ENCODE measurements at places on chromosomes 4 and X.

DNA sequence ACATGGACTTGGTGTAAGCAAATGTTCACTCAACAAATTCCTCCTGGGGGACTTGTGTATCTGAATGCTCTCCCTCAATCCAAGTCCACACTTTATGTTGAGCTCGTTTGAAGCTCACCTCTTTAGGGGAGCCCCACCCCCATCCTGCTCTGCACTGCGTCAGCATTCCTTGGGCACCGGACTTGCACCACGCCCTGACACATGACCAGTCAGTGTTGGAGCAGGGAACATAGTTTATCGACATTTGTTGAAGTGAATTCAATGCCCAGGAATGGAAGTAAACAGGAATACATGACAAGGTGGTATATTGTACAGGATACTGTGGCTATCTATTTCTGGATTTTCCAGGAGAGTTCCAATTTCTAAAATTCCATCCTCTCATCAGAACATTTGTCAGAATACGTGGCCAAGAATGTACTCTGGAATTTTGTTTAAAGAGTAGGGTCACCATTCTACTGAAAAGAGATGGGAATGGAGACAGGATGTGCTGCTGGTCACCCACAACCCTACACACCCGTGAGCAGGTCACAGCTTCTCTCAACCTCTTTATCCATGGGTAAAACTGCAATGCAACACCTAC is 60.0 kb upstream of the LNX1 start:
- DNase-seq: no peak

GRCh38 chr4:127441571-127441970 is 191.2 kb upstream of the INTU start:
- no peak for DNase-seq

- no peak for DNase-seq
Observed at GRCh38 chrX:2955281-2955680, 26.1 kb upstream of the ARSD start.

DNA sequence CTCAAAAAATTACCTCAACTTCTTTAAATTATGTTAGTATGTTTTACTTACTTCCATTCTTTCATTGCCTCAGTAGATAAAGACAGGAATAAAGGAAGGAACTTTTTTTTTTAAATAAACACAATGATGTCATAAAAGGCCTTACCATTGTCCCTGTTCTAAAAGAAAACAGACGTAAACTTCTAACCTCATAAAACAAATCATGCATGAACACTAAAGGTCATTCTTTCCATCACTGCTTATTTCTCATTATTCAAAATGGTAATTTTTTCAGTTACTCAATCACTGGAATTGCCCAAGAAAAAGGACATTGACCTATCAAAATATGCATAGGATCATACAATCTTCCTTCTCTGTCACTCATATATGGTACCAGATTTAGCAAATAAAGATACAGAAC is 32.2 kb upstream of the ARMCX2 start:
- DNase-seq: peak; percentile 32

DNA sequence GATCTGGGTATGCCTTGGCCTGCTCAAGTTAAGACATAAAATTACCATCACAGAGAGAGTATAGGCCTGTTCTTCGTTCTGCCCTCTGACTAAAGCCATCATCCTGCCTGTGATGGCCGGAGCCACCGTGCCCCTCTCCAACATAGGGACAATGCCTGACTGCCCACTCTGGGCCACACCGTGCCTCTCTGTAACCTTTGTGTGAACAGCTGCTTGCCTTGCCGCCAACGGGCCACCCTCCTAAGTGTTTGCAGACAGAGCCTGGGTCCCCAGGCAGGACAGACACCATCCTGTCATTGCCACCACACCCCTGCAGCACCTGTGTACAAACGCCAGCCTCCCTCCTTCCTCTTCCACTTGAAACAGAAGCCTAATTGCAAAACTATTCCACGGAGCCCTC is 298.7 kb upstream of the TENM3 start:
- DNase-seq: no peak

- no peak for DNase-seq
Observed at GRCh38 chr4:6576512-6576911, 1.5 kb downstream of the MAN2B2 start.

DNA sequence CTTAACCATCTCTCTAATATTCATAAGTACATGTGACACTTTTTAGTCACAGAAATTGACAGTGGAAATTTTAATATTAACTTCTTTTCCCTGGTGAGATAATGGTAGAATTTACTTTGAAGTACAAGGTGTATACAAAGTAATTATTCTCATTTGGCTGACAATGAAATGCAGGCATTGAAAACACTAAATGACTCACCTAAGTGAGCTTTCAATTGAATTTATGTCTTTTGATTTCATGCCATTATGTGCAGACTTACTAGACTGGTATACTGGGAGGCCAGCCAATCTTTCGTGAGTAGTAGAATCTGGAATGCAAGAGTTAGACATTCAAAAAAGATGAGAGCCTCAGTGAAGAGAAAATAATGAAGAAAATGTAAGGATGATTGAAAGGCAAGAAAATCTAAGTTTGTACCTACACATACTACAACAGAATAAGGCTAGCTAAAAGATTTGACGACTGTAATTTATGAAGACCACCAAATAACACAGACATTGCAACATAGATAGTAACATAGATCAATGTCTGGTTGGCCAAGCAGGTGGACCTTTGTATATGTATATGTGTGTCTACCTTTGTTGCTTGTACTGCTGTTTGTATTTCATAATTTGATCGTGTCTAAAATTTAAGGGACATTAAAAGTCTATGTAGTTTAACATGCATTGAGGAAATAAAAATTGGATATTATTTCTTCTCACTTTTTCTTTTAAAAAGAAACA is 459.7 kb downstream of the IL15 start:
- no peak for DNase-seq
